ENCODE measurements at places on chromosomes 12 and 14. TPM values are rescaled to one million over a fixed set of nuclear protein-coding genes. Genes with fewer than 3 reads are reported as not detected.

GRCh38 chr12:27305673-27306456 is 26.8 kb upstream of the BMAL2 start:
- no peak for DNase-seq

DNA sequence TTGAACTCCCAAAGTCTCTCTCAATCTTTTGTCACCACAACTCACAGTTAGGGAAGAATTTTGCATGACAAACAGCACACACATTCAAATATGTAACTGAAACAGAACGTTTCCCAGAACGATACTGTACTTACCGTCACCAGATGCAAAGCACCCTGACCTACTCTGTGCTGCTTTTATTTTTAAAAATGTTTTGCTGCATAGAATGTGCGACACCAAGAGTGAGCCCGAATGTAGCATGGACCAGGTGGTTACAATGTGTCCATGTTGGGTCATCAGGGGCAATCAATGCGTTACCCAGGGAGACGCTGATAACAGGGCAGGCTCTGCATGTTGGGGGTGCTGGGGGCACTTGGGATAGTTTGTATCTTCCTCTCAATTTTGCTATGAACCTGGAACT is 14.6 kb upstream of the EIF5 start:
- no peak for DNase-seq

GRCh38 chr12:52202361-52203078 is 10.7 kb upstream of the KRT80 start:
- DNase-seq: peak; percentile 80

- peak; percentile 51 for DNase-seq
Measured at GRCh38 chr12:47882781-47883546, 21.8 kb downstream of the VDR start.

GRCh38 chr14:50813544-50813863 is 17.5 kb downstream of the NIN start:
- DNase-seq: no peak

DNA sequence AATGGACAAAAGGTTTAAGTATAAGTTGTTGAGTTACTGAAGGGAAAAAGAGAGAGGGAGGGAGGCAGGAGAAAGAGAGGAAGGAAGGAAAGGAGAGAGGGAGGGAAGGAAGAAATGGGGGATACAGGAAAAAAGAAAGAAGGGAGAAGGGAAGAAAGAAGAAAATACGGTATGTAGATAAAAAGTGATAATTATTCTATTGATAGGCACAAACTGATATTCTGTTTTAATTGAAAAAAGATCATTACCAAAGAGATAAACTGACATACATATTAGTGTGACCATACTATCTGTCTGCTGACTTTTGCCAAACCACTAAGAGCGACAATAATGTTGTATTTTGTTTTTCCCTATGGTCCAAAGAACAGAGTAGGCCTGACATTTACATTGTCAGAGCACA is 154.5 kb downstream of the LRFN5 start:
- DNase-seq: no peak

- no peak for DNase-seq
Measured at GRCh38 chr12:117044790-117045159, 54.4 kb downstream of the TESC start.

DNA sequence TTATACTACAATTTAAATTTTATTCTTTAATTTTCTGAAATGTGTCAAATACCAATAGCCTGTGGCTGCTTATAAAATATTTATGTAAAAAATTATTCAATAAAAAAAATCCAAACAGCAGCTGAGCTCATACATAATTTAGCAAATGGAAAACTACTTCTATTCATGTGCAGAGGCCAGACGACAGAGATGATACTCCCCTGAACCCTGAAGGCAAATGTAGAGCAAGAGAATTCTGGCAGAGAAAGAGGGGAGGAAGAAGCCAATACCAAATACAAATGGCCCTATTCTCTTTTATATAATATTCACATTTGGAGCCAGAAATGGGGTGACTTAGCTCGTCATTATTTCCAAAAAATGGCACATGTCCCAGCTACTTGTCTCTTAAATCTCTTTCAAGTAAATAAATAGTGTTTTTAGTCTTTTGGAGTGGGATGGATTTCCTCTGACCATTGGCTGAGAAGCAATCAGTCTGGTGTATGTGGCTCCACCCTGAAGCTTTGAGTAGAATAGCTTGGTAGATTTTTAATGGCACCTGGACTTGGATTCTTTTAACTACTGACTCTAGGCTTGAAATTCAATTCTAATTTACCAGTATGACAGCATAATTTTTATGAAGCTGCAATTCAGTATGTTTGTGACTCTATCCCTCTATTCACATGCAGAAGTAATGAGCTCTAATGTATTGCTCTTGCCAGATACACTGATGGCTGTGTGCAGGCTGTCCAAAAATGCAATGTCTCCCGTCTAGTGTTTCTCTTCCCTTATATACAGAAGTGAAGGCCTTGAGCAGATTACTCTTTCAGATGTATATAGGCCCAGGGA is 113.4 kb upstream of the SCAF11 start:
- no peak for DNase-seq

DNA sequence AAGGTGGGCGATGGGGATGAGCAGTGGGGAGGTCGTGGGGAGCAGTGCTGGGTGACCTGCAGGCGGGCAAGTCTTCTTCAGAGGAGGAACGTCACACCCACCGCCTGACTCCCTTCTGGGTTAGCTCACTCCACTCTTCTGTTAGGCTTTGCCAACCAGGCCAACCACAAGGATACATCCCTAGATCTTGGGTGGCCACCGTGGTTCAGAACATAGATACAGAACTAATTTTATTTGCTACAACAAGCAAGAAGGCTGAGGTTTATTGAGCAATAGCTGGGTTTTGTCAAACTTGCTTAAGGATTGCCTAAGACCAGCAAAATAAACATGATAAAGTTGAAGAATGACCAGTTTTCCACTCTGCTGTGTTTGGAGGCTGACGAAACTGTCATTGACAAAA is 109.4 kb downstream of the DACT1 start:
- DNase-seq: peak; percentile 88

DNA sequence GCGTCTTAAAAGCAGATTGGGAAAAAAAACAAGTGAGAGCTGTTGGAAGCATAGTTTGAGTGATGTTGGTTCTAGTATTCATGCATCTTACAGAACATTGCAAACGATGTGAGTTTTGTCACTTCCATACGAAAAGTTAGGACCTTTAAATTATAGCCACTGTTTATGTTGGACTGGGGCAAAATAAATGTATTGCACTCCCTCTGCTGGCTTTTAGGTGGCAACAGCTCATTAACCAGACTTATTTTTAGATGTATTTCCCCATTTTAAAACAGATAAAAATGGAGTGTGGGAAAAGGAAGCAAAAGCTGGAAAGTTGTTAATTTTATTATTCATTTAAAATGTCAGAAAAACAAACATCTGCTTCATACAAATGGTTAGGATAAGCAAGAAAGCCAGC is 111.9 kb downstream of the LGR5 start:
- DNase-seq: peak; percentile 6

- no peak for DNase-seq
Measured at GRCh38 chr12:105273601-105274000, 37.6 kb upstream of the APPL2 start.

DNA sequence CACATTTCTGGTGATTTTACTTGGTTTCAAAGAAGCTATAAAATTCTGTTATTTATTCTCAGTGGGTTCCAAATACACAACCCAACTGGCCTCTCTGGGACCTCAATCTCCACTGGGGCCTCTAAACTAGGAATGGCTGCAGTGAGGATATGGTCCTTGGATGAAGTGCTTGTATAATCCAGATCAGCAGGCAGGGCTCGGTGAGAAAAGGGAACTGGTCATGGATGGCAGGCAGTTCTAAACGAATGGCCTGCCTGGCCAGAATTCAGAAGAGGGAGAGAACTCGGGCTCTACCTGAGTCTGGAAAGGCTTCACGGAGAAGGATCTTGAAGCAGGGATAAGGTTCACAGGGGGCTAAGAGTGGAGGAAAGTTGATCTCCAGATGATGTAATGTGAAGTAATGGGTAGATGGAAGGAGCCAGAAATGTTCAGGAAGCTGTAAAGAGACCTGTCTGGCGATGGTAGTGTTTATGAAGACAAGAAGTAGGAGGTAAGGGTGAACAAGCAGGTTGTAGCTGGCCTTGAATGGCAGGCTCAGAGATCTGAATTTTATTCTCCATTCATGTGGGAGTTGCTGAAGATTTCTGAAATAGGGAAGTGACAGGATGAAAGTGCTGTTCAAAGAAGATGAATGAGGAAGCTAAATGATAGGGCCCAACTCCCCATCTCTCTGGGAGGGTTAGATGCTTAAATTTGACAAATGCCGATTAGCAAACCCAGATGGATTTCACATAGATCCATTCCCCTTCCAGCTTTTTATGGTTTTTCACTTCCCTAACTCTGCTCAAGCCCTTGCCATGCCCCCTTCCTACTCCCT is 31.5 kb upstream of the ANO6 start:
- DNase-seq: no peak

GRCh38 chr14:22986508-22987054 is 4.2 kb upstream of the AJUBA start:
- peak; percentile 84 for DNase-seq

- DNase-seq: no peak
Measured at GRCh38 chr12:52698651-52699340, 4.5 kb downstream of the KRT77 start.

- DNase-seq: peak; percentile 33
Measured at GRCh38 chr14:80213602-80214001, 2.3 kb upstream of the DIO2 start.

DNA sequence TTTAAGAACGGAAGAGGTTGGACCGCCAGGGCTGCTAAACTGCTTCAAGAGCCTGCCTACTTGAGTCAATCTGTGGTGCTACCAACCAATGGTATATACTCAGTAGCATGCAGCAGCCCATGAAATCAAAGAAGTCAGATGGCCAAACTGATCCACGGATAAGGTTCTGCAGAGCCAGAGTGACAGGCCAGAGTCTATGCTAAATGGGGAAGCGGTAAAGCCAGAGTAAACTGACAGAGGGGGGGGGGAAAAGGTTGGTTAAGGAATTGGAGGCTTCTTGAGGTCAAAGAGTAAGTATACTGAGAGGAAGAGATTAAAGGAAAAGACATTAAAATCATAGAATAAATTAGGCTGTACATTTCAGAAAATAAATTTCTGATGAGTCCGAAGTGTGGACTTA is 15.4 kb upstream of the SLC6A13 start:
- DNase-seq: no peak

GRCh38 chr12:4287325-4288211 is 14.0 kb downstream of the CCND2 start:
- peak; percentile 31 for DNase-seq

DNA sequence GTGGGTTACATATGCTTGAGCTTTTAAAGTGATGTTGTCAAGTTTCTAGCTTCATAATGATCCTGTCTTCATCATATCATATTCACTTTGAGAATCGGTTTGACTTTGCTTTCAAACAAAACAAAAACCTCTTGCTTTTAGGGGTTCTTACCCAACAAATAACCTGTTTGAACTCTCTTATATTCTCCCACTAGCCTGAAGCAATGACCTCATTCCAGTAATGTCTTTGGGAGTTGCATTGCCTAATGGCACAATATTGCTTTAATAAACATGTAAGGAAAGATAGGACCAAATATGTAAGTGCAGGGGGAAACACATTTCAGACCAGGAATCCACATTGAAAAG is 27.7 kb downstream of the WBP11 start:
- DNase-seq: no peak

- DNase-seq: no peak
Measured at GRCh38 chr12:105170139-105170538, 62.6 kb downstream of the WASHC4 start.

DNA sequence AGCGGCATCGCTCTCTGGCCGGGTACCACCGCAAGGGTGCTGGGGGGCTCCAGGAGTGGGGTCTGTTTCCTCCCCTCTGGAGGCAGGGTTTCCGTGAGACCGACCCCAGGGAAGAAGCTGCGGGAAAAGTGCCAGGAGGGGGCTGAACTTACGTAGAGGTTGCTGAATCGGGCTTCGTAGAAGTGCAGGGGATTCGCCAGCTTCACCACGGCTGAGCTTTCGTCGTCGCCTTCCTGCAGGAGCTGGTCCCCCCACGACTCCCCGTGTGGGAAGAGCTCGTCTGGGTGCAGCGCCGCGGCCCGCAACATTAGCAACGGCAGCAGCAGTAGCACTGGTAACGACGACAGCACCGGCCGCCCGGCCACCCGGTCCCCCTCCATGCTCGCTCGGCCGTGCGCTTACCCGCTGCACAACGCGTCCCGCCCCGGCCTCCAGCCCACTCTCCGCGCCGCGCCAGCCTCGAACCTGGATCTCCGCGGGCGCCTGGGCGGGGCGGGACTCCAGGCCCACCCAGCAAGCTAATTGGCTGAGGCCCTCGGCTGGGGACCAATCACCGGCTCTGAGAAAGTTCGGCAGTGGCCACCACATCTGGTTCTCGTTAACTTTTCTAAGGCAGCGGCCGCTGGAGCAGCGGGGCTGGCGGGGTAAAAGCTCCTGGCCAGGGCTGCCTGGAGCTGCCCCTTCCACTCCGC is at the start of gene NID2:
TSS of gene NID2 (minus strand) at position 445 of the 692 bp plus-strand sequence. CDS start at position 380, 65 bp downstream.
- DNase-seq: peak; percentile 95

- peak; percentile 74 for DNase-seq
Measured at GRCh38 chr12:19575337-19576243, 136.3 kb downstream of the AEBP2 start.

GRCh38 chr12:109719123-109720022 is 5.7 kb downstream of the FAM222A start:
- DNase-seq: no peak

- no peak for DNase-seq
Measured at GRCh38 chr14:101635749-101636560, 74.7 kb downstream of the DIO3 start.

DNA sequence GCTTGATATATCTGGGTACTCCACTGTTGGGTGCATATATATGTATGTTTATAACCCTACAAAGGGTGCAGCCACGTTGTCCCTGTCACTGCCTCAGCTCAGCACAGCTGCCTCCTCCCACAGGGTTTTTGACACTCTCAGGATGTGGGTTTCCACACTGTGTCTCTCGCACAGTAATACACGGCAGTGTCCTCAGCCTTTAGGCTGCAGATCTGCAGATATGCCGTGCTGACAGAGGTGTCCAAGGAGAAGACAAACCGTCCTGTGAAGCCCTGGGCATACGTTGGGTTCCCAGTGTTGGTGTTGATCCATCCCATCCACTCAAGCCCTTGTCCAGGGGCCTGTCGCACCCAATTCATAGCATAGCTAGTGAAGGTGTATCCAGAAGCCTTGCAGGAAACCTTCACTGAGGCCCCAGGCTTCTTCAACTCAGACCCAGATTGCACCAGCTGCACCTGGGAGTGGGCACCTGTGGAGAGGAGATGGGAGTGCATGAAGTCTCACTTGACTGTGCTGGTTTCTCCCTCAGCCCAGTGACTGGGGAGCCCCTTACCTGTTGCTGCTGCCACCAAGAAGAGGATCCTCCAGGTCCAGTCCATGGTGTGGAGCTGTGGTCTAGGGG is 498.7 kb downstream of the TMEM121 start:
- DNase-seq: no peak

- DNase-seq: no peak
Measured at GRCh38 chr14:93944348-93945069, 17.4 kb downstream of the FAM181A start.

The RNFT2 gene
- 4.6 TPM for total RNA-seq

The ERBB3 gene
- total RNA-seq: 0.63 TPM

The HOXC11 gene
- total RNA-seq: 2.6 TPM

The ALG10B gene
- total RNA-seq: 3.0 TPM

The PIANP gene
- 0.06 TPM for total RNA-seq

The PPP2R5E gene
- total RNA-seq: 18.1 TPM

The C2CD5 gene
- total RNA-seq: 14.0 TPM

The DBX2 gene
- not detected for total RNA-seq

The SLC5A8 gene
- total RNA-seq: not detected
